ENCODE measurements at places on chromosomes 6 and 20. TPM values are rescaled to one million over a fixed set of nuclear protein-coding genes. Genes with fewer than 3 reads are reported as not detected.
A peak's percentile ranks its signal among the peaks of the same experiment; 100 is the strongest.

TBC1D32 gene
- total RNA-seq: 8.9 TPM

- DNase-seq: no peak
- no peaks in the 10 kb centered on the region for H3K27me3 ChIP-seq
- H3K4me1 ChIP-seq: no peaks in the 10 kb centered on the region
- H3K27ac ChIP-seq: no peak overlapping the region
- no peaks in the 10 kb centered on the region for H3K36me3 ChIP-seq
- H3K4me3 ChIP-seq: no peak overlapping the region
These were observed 38.8 kb downstream of the SUMO4 start for GRCh38 chr6:149438855-149439254.

DNA sequence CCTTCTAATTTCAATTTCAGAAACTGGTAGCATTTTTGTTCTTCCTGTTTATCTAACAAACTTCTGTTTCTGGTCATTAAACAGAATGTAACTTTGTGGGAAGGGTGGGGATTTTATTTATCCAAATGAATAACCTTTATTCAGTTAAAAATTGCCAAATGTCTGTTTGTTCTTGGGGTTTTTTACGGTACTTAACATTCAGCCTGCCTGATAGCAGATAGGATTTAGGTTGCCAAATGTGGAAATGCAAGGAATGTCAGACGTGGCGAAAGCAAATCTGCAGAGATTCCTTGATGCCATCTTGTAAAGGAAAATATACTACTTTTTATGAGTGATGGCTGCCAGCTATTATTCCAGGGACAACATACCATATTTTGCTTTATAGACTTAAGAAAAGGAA, 95.7 kb downstream of the LYRM2 start:
- DNase-seq: no peak
- H3K27me3 ChIP-seq: no peaks in the 10 kb centered on the region
- no peak overlapping the region for H3K27ac ChIP-seq
- H3K4me1 ChIP-seq: no peaks in the 10 kb centered on the region
- H3K4me3 ChIP-seq: no peak overlapping the region

DNA sequence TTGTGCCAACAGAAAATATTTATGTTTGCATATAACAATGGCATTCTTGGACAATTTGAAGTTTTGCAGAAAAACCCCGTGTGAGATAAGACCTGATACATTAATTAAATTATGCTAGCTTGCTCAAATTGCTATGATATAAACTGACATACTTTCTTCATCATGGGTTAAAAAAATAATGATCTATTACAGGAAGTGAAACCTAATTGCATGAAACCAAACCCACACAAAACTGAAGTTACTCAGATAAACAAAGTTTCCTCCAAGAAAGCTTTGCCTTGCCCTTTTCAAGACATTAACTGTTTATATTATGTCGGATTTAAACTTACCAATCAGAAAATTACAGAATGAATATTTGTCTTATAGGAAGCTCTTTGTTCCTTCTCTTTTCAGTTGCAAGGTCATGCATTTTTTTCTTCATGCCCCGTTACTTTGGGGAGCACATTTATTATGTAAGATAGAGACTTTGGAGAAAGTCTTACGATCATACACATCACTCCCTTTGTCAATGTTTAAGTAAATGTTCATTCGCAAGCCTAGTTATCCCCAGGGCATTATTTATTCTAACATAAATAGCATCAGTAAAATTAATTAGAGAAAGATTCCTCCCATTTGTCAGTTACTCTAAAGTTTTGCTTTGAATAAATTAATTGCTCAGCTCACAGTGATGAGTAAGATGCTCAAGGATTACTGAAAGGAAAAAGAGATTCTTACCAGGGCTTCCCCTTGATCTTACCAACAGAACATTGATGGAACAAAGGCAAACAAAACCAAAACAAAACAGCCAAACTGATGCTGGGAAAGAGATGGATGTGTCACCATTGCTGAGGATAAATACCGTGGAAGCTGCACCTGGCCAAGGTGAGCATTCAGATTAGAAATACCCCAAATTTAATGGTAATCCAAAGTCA, 14.8 kb upstream of the TMEM244 start:
- H3K4me1 ChIP-seq: no peaks in the 10 kb centered on the region
- no peak overlapping the region for H3K4me3 ChIP-seq
- no peak for DNase-seq
- H3K36me3 ChIP-seq: no peaks in the 10 kb centered on the region
- H3K27ac ChIP-seq: no peak overlapping the region

CYP24A1 gene
- total RNA-seq: 0.73 TPM

DNA sequence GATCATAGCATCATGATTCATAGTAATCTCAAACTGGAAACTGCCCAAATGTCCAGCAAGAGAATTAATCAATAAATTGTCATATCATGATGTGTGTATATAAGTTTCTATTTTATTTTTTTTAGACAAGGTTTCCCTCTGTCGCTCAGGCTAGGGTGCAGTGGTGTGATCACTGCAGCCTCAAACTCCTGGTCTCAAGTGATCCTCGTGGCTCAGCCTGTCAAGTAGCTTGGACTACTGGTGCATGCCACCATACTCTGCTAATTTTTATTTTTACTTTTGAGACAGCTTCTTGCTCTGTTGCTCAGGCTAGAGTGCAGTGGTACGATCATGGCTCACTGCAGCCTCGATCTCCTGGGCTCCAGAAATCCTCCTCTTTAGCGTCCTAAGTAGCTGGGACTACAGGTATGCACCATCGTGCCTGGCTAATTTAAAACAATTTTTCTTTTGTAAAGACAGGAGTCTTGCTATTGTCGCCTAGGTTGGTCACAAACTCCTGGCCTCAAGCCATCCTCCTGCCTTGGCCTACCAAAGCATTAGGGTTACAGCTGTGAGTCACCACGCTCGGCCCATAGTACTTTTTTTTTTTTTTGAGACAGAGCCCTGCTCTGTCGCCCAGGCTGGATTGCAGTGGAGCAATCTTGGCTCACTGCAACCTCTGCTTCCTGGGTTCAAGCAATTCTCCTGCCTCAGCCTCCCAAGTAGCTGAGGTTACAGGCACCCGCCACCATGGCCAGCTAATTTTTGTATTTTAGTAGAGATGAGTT, 8.7 kb upstream of the ATRN start:
- no peak overlapping the region for H3K4me3 ChIP-seq
- no peaks in the 10 kb centered on the region for H3K36me3 ChIP-seq
- H3K27me3 ChIP-seq: peaks cover 10% of the 10 kb centered on the region
- no peak for DNase-seq
- H3K27ac ChIP-seq: no peak overlapping the region

DNA sequence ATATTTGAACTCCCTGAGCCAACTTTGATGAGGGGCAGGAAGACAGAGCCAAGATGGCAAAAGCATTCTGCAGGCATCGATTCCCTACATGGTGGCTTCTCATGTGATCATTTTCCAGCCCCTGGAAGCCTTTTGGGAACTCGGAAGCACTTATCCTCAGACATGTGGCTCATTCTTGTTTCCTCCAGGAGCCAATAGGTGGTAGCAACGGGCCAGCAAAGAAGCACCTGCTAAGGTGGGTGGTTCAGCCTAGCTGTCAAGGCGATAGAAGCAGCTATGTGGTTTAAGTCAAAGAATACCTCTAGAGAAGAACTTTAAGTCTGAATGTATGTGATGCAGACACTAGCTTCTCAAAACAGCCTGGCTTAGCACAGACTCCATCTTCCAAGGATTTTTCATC, 64.9 kb upstream of the PAX1 start:
- H3K36me3 ChIP-seq: no peaks in the 10 kb centered on the region
- H3K27ac ChIP-seq: no peak overlapping the region
- no peak overlapping the region for H3K4me3 ChIP-seq
- H3K4me1 ChIP-seq: no peaks in the 10 kb centered on the region
- no peak for DNase-seq

DNA sequence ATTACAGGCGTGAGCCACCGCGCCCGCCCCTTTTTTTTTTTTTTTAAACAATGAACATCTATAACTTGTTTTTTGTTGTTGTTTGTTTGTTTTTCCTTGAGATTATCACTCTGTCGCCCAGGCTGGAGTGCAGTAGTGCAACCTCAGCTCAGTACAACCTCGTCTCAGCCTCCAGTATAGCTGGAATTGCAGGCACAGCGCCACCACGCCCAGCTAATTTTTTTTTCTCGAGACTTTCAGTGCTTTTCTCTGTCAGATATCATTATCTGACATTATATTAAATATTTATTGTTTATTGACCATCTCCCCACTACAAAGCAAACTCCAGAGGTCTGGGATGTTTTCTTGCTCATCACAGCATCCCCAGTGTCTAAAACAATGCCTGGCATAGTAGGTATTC, 2.3 kb upstream of the DLK2 start:
- H3K4me3 ChIP-seq: no peak overlapping the region
- H3K4me1 ChIP-seq: no peaks in the 10 kb centered on the region
- H3K27me3 ChIP-seq: peaks cover 18% of the 10 kb centered on the region
- no peak overlapping the region for H3K27ac ChIP-seq

GRCh38 chr20:38272961-38273360, 12.4 kb upstream of the KIAA1755 start:
- no peaks in the 10 kb centered on the region for H3K36me3 ChIP-seq
- no peaks in the 10 kb centered on the region for H3K27me3 ChIP-seq
- DNase-seq: peak; percentile 78

DNA sequence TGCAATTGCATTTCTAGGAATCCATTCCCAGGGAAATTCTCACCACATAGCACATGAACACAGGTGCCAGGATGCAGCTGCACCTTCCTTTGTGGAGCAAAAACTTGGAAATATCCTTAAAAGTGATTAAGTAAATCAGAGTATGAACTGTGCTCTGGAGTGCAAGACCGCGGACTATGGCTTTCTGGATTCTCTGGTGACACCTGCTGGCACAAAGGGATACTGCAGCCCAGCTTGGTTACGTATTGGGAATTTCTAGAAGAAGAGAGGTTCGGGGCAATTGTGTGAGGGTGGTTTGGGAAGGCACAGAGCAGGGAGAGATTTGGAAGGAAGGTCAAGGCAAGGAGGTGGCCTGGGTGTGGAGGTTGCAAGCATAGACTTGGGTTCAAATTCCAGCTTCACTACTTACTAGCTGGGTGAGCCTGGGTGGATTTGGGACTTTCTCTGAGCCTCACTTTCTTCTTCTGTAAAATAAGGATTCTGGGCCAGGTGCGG, 15.9 kb upstream of the PEDS1 start:
- no peak overlapping the region for H3K4me3 ChIP-seq
- H3K27me3 ChIP-seq: no peaks in the 10 kb centered on the region
- DNase-seq: no peak
- peaks cover 24% of the 10 kb centered on the region for H3K4me1 ChIP-seq

- no peaks in the 10 kb centered on the region for H3K36me3 ChIP-seq
- H3K4me1 ChIP-seq: no peaks in the 10 kb centered on the region
- no peak overlapping the region for H3K4me3 ChIP-seq
- DNase-seq: no peak
These were observed 86.5 kb downstream of the LYRM4 start for GRCh38 chr6:5174244-5174643.

SNRPB2 gene
- 76.3 TPM for total RNA-seq

- H3K27ac ChIP-seq: no peak overlapping the region
- H3K36me3 ChIP-seq: no peaks in the 10 kb centered on the region
- no peak for DNase-seq
These were observed 544.1 kb downstream of the CD83 start for GRCh38 chr6:14661691-14662090.

GRCh38 chr6:37860226-37860839, 40.8 kb downstream of the ZFAND3 start:
- no peaks in the 10 kb centered on the region for H3K36me3 ChIP-seq
- H3K4me1 ChIP-seq: peaks cover 8% of the 10 kb centered on the region

DNA sequence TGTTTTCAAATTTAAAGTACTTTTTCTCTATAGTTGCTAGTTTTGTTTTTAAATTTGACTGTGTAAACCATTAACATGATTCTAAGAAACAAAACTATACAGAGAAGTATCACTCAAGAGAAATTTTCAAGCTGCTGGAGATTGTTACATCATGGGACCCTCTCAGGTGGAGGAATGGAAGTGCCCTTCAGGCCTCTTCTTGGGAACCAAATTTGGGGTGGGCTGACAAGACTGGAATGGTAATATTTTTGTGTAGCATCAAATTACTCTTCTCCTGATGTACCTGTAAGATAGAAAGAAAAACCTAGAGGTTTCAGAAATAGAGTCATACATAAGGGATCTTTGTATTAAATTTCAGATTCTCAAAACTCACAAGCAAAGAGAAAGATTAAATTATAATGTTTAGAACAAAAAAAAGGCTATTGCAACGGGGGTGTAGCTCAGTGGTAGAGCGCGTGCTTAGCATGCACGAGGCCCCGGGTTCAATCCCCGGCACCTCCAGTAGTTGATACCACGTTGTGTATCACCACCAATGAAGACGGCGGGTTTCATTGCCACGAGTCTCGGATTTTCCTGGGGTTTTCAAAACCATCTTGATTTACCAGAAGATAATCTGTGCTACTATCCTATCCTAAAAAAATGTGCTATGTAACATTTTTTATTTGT, 193.7 kb downstream of the GPX5 start:
- no peak overlapping the region for H3K4me3 ChIP-seq
- peaks cover 2% of the 10 kb centered on the region for H3K27me3 ChIP-seq
- DNase-seq: no peak
- H3K27ac ChIP-seq: no peak overlapping the region
- H3K36me3 ChIP-seq: no peaks in the 10 kb centered on the region

DNA sequence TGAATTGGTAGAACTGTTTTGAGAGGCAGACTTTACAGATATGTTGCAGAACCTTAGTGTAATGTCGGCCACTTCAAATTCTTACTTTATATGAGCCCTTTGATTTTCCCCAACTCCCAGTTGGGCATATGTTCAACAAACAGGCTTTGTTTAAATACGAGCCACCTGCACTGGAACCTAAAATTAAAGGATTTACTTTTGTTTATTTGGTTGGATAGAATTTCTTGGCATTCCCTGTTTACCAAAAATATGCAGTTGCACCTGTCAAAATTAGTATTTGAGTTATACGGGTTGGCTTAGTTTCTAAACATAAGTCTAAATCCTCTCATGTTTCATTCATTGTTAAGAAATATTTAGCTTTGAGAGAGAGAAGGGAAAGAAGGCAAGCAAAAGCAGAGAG, 2.4 kb upstream of the GLYATL3 start:
- no peak overlapping the region for H3K27ac ChIP-seq
- H3K4me3 ChIP-seq: no peak overlapping the region
- no peaks in the 10 kb centered on the region for H3K4me1 ChIP-seq

GRCh38 chr20:61989741-61990140, 75.9 kb downstream of the TAF4 start:
- H3K4me1 ChIP-seq: no peaks in the 10 kb centered on the region
- H3K4me3 ChIP-seq: no peak overlapping the region
- DNase-seq: no peak

DNA sequence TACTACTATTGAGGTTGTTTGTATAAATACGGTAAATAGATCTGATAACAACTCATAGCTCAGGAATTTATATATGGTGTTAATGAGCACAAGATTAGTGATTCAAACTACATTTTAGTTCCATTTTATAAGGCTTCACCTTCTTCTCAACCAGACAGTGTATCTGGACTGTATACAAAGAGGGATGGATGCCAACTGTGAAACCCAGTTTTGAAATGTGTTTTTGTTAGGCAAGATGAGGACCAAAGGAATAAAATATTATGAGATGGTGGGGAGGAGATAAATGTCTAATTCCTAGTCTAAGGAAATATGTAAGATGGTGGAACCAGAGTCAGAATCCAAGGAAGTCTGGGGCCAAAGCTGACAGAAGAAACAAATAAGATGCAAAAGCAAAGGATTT, 329.0 kb downstream of the GRIK2 start:
- no peaks in the 10 kb centered on the region for H3K36me3 ChIP-seq
- H3K27ac ChIP-seq: peak overlapping the region; percentile 60
- no peaks in the 10 kb centered on the region for H3K27me3 ChIP-seq
- no peak for DNase-seq
- peaks cover 7% of the 10 kb centered on the region for H3K4me1 ChIP-seq

- no peaks in the 10 kb centered on the region for H3K4me1 ChIP-seq
- no peak overlapping the region for H3K27ac ChIP-seq
- no peak for DNase-seq
- no peaks in the 10 kb centered on the region for H3K27me3 ChIP-seq
These were observed 23.3 kb upstream of the CST1 start for GRCh38 chr20:23774081-23774480.

DSP gene
- total RNA-seq: 468 TPM

All from astrocyte (in vitro differentiated cells and primary cell).